ENCODE measurements at places on chromosomes 7 and 10.

GRCh38 chr10:80253266-80253962, 36.0 kb downstream of the MAT1A start:
- H3K27me3 ChIP-seq: no peaks in the 10 kb centered on the region
- H3K36me3 ChIP-seq: no peaks in the 10 kb centered on the region
- H3K4me1 ChIP-seq: no peaks in the 10 kb centered on the region
- H3K4me3 ChIP-seq: no peak overlapping the region
- no peak overlapping the region for H3K27ac ChIP-seq

- no peak overlapping the region for H3K27ac ChIP-seq
- H3K4me1 ChIP-seq: peaks cover 97% of the 10 kb centered on the region
- no peaks in the 10 kb centered on the region for H3K36me3 ChIP-seq
- no peak overlapping the region for H3K4me3 ChIP-seq
- no peak for DNase-seq
Measured at GRCh38 chr10:14579405-14579804, 195.3 kb downstream of the FAM107B start.

GRCh38 chr10:43075612-43076003, 1.3 kb upstream of the RET start:
- H3K27ac ChIP-seq: no peak overlapping the region
- H3K4me3 ChIP-seq: no peak overlapping the region

- H3K4me1 ChIP-seq: no peaks in the 10 kb centered on the region
- no peak for DNase-seq
- no peaks in the 10 kb centered on the region for H3K27me3 ChIP-seq
- no peak overlapping the region for H3K27ac ChIP-seq
- no peak overlapping the region for H3K4me3 ChIP-seq
Measured at GRCh38 chr7:46557295-46557711, 636.2 kb upstream of the IGFBP3 start.

DNA sequence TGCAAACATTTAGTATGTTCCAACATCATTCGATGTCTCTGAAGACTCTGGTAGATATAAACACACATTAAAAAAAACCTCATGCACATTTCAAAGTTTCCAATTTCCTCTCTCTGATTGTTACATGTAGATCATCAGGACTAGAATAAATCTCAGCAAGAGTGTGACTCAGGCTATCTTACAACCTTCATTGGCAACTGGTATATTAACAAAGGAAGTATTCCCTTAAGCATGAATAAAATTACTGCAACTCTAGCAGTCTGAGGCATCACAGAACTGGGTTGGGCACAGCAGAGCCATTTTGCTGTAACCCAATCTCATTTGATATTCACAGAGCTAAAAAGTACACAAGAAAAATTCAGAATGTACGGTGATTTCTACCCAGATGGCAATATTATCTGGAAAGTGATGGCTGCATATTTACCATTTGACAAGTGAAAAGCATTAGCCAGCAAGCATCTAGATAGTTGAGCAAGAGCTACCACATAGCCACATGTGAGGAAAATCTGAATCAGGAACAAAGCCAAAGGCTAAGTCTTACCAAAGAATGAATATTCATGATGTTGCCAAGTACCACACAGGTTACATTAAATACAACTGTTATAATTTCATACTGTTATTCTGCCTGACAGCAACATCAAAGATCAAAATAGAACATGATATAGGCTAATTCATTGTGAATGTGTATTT, 232.2 kb downstream of the CRPPA start:
- no peaks in the 10 kb centered on the region for H3K36me3 ChIP-seq
- no peak for DNase-seq
- H3K27me3 ChIP-seq: no peaks in the 10 kb centered on the region
- H3K4me3 ChIP-seq: no peak overlapping the region
- H3K27ac ChIP-seq: no peak overlapping the region
- no peaks in the 10 kb centered on the region for H3K4me1 ChIP-seq

DNA sequence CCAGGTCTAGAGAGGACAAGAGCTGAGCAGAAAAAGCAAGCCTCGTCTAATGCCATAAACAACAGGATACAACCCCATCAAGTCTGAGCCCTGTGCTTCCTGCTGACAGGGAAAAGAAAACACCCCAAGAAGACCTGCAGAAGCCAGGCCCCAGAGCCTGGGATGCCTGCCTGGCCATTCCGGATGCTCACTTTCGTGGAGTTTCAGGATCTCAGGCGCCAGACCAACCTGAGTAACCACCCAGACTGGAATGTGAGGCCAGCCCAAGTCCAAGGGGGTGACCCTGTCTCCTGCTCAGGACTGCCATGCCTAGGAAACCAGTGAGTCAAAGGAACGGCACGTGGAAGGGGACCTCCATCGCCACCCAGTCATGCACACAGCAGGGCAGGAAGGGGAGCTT, 74.3 kb downstream of the PLXNA4 start:
- DNase-seq: no peak
- H3K4me3 ChIP-seq: no peak overlapping the region
- H3K36me3 ChIP-seq: no peaks in the 10 kb centered on the region
- no peak overlapping the region for H3K27ac ChIP-seq
- H3K4me1 ChIP-seq: no peaks in the 10 kb centered on the region

DNA sequence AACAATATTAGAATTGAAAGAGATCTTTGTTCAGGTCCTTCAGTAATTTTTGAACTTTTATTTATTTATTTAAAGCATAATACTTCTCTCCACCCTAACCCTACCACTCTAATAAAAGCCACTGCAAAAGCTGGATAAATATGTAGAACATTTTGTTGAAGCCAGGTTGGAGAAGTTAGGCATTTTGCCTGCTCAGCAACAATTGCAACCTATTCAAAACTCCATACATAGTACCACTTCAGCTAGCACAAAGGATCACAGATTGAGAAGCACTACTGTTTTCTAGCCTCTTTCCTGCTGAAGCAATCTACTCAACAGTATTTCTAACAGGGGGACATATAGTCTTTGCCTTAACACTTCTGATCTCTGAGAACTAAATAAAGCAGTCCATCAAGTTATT, 25.0 kb downstream of the RUNDC3B start:
- no peak for DNase-seq
- no peak overlapping the region for H3K4me3 ChIP-seq
- H3K27me3 ChIP-seq: no peaks in the 10 kb centered on the region
- no peak overlapping the region for H3K27ac ChIP-seq
- no peaks in the 10 kb centered on the region for H3K36me3 ChIP-seq

DNA sequence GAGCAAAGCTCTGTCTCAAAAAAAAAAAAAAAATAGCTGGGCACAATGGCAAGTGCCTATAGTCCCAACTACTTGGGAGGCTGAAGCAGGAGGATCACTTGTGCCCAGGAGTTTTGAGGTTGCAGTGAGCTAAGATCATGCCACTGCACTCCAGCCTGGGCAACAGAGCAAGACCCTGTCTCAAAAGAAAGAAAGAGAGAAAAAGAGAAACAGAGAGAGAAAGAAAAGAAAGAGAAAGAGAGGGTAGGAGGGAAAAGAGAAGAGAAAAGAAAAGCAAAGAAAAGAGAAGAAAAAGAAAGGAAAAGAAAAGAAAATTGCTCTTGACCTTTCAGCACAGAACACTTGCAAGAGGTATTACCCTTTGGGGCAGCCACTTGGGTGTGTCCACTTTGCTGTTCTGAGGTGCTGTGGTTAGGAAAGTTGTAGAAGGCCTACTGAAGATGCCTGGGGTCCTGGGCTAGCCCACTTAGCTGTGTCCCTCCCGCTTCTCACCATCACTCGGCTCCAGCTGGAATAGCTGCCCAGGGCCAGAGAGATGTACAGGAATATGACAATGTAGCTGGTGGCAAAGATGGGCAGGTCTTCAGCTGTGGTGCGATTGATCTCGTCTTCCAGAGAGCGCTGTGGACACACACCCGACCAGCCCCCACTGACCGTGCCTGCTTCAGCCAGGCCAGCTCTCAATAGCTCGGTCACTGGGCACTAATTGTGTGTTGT, 5.6 kb downstream of the NPC1L1 start:
- DNase-seq: no peak
- no peaks in the 10 kb centered on the region for H3K36me3 ChIP-seq
- H3K27me3 ChIP-seq: no peaks in the 10 kb centered on the region
- H3K27ac ChIP-seq: no peak overlapping the region
- H3K4me3 ChIP-seq: no peak overlapping the region

DNA sequence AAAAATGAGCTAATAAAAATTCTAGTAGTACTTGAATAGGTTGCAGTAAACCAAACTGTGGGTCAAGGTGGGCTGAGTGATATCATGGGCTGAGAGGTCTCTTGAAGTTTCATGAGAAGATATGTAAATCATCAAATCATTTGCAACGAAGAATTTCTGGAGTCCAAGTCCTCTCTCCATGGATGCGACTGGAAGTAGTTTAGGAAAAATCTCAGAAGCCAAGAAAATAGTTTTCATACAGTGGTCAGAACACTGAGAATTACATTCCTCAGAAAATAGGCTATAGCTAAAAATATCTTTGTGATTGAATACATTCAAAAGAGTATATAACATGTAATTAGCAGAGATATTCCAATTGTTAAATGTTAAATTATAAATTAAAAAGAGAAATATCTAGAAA, 3.6 kb upstream of the IFIT1 start:
- no peak for DNase-seq
- H3K4me1 ChIP-seq: peaks cover 16% of the 10 kb centered on the region
- H3K4me3 ChIP-seq: no peak overlapping the region
- no peak overlapping the region for H3K27ac ChIP-seq
- H3K27me3 ChIP-seq: no peaks in the 10 kb centered on the region
- no peaks in the 10 kb centered on the region for H3K36me3 ChIP-seq

GRCh38 chr7:47741984-47742383, 160.1 kb upstream of the TNS3 start:
- no peak overlapping the region for H3K4me3 ChIP-seq
- H3K27ac ChIP-seq: no peak overlapping the region
- no peak for DNase-seq
- H3K27me3 ChIP-seq: no peaks in the 10 kb centered on the region
- H3K4me1 ChIP-seq: no peaks in the 10 kb centered on the region

DNA sequence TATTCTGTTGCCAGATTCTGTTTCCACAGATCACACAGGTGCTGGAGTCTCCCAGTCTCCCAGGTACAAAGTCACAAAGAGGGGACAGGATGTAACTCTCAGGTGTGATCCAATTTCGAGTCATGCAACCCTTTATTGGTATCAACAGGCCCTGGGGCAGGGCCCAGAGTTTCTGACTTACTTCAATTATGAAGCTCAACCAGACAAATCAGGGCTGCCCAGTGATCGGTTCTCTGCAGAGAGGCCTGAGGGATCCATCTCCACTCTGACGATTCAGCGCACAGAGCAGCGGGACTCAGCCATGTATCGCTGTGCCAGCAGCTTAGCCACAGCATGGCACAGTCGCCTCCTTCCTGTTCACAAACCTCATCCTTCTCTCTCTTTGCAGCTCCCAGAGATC, 237.5 kb upstream of the PRSS1 start:
- peaks cover 38% of the 10 kb centered on the region for H3K4me1 ChIP-seq
- DNase-seq: no peak
- no peak overlapping the region for H3K4me3 ChIP-seq
- H3K27me3 ChIP-seq: no peaks in the 10 kb centered on the region
- no peak overlapping the region for H3K27ac ChIP-seq

GRCh38 chr7:110090110-110090820, 1000.7 kb upstream of the LRRN3 start:
- H3K4me3 ChIP-seq: no peak overlapping the region
- no peaks in the 10 kb centered on the region for H3K36me3 ChIP-seq
- no peaks in the 10 kb centered on the region for H3K4me1 ChIP-seq
- H3K27ac ChIP-seq: no peak overlapping the region
- no peaks in the 10 kb centered on the region for H3K27me3 ChIP-seq

DNA sequence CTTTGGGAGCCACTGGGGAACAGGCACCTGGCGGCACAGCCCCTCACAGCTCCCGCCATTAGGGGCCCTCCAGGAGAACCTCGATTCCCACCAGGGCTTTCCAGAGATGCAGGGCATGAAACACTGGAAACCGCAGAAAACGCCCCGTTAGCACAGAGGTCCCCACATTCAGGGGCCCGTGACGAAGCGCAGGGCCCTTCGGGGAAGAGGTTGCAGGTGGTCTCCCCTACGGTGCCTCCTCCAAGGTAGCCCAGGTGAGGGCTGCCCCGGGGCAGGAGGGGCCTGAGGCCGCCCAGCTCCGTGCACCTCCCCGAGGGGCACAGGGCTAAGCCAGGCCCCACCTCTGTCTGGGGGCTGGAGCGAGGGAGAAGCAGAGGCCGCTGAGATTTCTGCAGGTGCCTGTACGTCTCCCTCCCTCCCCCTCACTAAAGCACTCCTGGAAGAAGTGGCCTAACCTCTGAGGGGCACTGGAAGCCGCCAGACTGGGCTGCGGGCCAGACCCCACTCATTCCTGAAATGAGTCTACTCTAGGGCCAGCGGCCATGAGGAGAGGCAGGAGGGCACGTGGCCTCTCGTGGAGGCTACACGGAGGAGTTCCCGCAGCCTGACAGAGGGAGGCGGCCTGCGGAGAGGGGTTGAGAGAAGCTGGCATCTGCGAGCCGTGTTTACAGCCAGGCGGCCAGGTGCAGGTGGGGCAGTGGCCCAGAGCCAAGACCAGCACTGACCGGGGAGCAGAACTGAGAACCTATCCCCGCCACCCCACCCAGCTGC, 6.9 kb downstream of the PDGFA start:
- H3K4me1 ChIP-seq: no peaks in the 10 kb centered on the region
- no peak overlapping the region for H3K4me3 ChIP-seq
- H3K27ac ChIP-seq: no peak overlapping the region
- H3K36me3 ChIP-seq: no peaks in the 10 kb centered on the region
- H3K27me3 ChIP-seq: no peaks in the 10 kb centered on the region

DNA sequence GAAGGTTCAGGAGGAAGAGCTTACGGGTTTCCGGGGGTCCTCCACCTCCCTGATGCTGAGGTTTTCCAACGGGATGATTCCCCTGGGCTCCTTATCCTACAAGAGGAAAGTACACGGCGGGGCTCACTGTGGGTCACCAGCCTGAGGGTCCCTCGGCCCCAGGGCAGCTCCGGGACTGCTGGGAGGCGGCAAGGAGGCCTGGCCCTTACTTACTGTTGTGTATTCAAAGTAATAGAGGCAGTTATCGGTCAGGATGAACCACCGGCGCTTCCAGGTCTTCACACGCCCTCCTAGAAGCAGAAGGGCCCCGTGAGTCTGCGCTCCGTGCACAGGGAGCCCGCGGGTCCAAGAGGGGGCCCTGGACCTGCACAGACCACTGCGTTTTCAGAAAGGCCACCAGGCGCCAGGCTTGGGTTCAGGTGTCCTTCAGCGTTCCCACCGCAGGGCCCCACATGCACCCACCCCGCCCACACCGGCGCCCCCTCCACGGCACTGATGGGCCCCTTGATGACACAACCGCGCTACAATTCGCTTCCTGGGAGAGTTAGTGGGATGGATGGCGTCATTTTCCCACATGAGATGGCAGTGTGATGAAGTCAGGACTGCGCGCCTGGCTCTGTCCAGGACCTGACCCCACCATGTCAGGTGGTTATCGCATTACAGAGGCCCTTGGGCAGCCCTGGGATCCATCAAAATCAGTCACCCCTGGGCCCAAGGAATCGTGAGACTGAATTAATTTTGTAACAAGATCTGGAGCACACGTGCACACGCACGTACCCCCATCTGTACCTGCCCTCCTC, 106.7 kb downstream of the CYTH3 start:
- H3K27ac ChIP-seq: no peak overlapping the region
- peaks cover 5% of the 10 kb centered on the region for H3K36me3 ChIP-seq
- H3K27me3 ChIP-seq: no peaks in the 10 kb centered on the region
- DNase-seq: no peak
- no peak overlapping the region for H3K4me3 ChIP-seq

- no peak overlapping the region for H3K27ac ChIP-seq
- H3K4me1 ChIP-seq: no peaks in the 10 kb centered on the region
- DNase-seq: no peak
Measured at GRCh38 chr7:63031838-63032436, 966.7 kb upstream of the ZNF722 start.

Data from CD4-positive, alpha-beta memory T cell (primary cell).